ENCODE measurements at places on chromosomes 1 and 21. TPM values are rescaled to one million over a fixed set of nuclear protein-coding genes. Genes with fewer than 3 reads are reported as not detected.

DNA sequence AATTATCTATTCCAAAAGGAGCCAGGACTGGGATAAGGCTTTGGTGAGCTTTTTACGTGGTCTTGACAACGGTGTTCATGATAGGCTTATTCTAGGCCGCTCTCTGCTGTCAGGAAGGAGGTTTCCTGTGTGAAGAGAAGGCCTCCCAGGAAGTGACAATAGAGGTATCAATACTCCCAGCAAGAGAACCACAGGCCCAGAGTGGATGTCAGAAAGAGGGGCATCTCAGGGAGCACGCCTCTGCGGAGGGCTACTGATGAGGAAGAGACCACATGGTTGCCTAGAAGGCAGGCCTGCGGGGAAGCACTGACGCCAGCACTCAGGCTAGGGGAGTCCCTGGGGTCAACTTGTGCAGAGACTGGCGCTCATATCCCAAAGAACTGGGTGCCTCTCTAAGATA lies 60.4 kb downstream of the ITPKB start:
- H3K27ac ChIP-seq, result peak overlapping the region; percentile 94
- H3K4me3 ChIP-seq, result no peak overlapping the region
- no peaks in the 10 kb centered on the region for H3K27me3 ChIP-seq
- H3K4me1 ChIP-seq, result peaks cover 97% of the 10 kb centered on the region

- DNase-seq, result no peak
- no peak overlapping the region for H3K4me3 ChIP-seq
- no peaks in the 10 kb centered on the region for H3K4me1 ChIP-seq
- no peak overlapping the region for H3K27ac ChIP-seq
- no peaks in the 10 kb centered on the region for H3K27me3 ChIP-seq
These were observed 10.0 kb downstream of the RAB4A start for GRCh38 chr1:229280921-229281320.

DNA sequence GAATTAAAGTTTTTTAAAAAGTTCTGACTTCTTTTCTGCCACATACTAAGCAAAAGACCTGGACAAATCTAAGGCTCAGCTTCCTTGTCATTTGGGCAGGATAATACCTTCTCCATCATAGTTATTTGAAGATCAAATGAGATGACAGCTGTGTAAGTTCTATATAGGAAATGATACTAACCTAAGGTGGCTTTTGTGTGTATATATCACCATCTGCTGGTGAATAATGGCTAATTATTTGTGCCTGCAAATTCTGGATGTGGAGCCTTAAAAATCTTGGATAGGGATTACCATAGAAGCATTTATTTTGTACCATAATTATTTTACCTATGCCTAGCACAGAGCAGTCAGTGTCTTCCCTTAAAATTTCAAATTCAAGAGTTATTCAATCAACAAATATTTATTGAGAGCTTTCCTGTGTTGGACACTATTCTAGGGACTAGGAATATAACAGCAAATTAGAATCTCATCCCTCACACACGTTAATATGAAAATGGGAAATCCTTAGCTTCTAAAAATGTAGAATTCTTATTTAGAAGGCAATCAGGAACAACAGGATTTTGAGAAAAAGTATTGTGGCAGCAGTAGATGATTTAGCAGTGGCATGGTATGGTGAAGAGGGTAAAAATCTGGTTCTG lies 89.8 kb downstream of the TMEM200B start:
- no peaks in the 10 kb centered on the region for H3K4me1 ChIP-seq
- H3K4me3 ChIP-seq, result no peak overlapping the region
- H3K36me3 ChIP-seq, result peaks cover 59% of the 10 kb centered on the region
- H3K27me3 ChIP-seq, result no peaks in the 10 kb centered on the region
- H3K27ac ChIP-seq, result no peak overlapping the region
- DNase-seq, result no peak

DNA sequence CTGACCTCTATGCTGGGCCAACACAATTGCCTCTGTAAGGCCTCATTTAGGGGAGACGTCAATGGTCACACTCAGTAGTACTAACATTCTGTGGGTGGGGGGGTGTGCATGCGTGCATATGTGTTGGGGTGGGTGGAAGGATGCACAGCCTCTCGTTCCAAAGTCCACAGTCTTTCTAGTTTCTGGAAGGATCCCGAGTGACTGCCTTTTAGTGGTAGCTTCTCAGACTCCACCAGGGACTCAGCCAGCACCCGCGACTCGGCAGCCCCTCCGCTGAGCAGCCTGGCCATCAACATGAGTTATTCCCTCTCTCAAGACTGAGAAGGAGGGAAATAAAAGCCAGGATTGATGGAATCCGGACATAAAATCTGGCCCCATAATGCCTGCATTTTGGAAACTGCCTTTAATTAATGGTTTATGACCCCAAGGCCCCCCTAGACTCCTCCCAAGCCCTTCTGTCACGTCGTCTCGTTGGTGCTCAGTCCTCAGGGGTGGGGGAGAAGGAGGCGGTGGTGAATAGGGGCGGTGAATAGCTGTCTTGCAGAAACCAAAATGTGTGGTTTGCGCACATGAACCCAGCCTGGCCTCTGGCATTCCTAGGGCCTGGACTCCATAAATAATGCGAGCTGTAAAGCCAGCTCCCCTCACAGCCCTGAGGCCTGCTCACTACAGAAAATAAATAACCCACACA lies 65.1 kb upstream of the TMEM51 start:
- H3K36me3 ChIP-seq, result no peaks in the 10 kb centered on the region
- no peak overlapping the region for H3K27ac ChIP-seq
- peaks cover 9% of the 10 kb centered on the region for H3K4me1 ChIP-seq
- no peak overlapping the region for H3K4me3 ChIP-seq
- no peak for DNase-seq

DNA sequence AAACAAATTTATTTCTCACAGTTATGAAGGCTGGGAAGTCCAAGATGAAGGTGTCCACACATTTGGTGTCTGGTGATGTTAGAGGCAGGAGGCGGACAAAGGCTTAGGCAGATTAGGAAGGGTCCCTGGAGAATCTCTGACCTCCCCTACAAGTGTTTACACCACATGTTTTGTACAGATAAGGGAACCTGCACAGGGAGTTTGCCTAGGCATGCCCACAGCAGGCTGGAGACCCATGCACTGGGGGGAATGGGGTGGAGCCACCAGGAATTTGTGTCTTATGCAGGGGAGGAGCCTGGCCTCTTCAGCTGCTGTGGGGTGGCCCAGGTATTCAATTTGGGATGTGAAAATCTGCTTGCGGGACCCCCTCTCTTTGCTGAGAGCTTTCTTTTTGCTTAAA lies 131.3 kb downstream of the PATJ start:
- no peak for DNase-seq
- H3K27ac ChIP-seq, result no peak overlapping the region
- H3K4me3 ChIP-seq, result no peak overlapping the region
- H3K27me3 ChIP-seq, result no peaks in the 10 kb centered on the region
- H3K4me1 ChIP-seq, result no peaks in the 10 kb centered on the region

DNA sequence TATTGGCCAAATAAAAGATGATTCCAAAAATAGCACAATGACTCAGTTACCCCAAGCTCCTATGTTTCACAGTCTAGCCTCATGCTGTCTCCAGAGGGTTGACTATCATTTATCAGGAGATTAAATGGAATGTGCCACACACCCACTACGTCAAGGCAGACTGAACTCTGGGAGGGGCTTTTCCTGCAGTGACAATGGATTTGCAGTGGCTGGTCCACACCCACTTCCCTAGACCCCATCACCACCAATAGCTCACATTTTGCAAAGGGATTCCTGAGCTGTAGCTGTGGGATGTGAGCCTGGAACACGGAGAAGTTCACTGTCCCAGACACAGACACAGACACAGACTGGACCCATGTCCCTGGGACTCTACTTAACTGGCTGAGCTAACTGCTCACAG lies 77.1 kb downstream of the HLCS start:
- H3K27me3 ChIP-seq, result no peaks in the 10 kb centered on the region
- no peak for DNase-seq
- peaks cover 2% of the 10 kb centered on the region for H3K36me3 ChIP-seq
- H3K4me1 ChIP-seq, result no peaks in the 10 kb centered on the region
- no peak overlapping the region for H3K4me3 ChIP-seq

DNA sequence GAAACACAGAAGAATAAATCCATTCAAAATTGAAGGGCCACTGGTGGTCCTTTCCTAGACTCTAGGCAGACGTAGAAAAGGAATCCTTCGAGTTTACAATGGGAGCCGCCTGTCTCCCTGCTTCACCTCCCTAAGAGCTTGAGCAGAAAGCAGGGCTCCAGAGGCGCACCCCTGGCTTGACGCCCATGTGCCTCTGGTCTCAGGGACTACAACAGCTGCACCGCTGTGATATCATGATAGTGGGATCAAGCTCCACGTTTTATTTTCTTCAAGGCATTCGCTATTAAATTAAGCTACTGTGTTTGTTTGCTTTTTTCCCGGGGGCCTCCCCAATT lies 403 bp upstream of the C1orf122 start:
- H3K4me3 ChIP-seq, result peak overlapping the region; percentile 79
- no peak for DNase-seq
- H3K36me3 ChIP-seq, result peaks cover 34% of the 10 kb centered on the region
- no peaks in the 10 kb centered on the region for H3K27me3 ChIP-seq
- H3K4me1 ChIP-seq, result peaks cover 20% of the 10 kb centered on the region

- DNase-seq, result no peak
- H3K4me3 ChIP-seq, result no peak overlapping the region
- peaks cover 49% of the 10 kb centered on the region for H3K4me1 ChIP-seq
- peaks cover 7% of the 10 kb centered on the region for H3K36me3 ChIP-seq
- no peaks in the 10 kb centered on the region for H3K27me3 ChIP-seq
These were observed 21.3 kb downstream of the DUSP10 start for GRCh38 chr1:221720545-221720944.

DNA sequence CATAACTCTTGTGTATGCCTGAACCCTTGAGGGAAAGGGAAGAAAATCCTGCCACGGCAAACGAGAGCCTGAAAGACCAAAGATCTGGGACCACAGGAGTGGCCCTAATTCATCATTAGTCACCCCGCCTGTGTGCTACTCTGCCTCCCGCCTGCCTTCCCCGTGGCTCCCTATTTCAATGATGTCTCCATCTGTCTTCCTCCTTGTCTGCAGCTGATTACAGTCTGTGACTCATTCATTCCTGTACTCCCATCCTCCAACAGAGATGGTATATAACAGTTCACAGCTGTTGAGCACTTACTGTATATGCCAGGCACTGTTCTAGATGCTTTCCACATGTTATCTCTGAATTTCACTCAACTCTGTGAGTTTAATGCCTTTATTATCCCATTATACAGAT lies 96.6 kb downstream of the SEC16B start:
- no peak overlapping the region for H3K27ac ChIP-seq
- no peak overlapping the region for H3K4me3 ChIP-seq
- no peaks in the 10 kb centered on the region for H3K27me3 ChIP-seq
- no peak for DNase-seq
- no peaks in the 10 kb centered on the region for H3K36me3 ChIP-seq

- no peak overlapping the region for H3K27ac ChIP-seq
- H3K4me3 ChIP-seq, result no peak overlapping the region
- H3K27me3 ChIP-seq, result no peaks in the 10 kb centered on the region
- DNase-seq, result no peak
- no peaks in the 10 kb centered on the region for H3K36me3 ChIP-seq
These were observed 4.5 kb downstream of the PATJ start for GRCh38 chr1:61746813-61747212.

- peaks cover 26% of the 10 kb centered on the region for H3K36me3 ChIP-seq
- H3K27ac ChIP-seq, result peak overlapping the region; percentile 93
- DNase-seq, result peak; percentile 56
- no peaks in the 10 kb centered on the region for H3K27me3 ChIP-seq
- H3K4me3 ChIP-seq, result peak overlapping the region; percentile 82
These were observed 1.0 kb downstream of the ZNF687 start for GRCh38 chr1:151282883-151283725.

- H3K27ac ChIP-seq, result no peak overlapping the region
- H3K4me3 ChIP-seq, result peak overlapping the region; percentile 88
- no peaks in the 10 kb centered on the region for H3K27me3 ChIP-seq
- no peak for DNase-seq
- H3K36me3 ChIP-seq, result peaks cover 8% of the 10 kb centered on the region
These were observed 1.5 kb downstream of the CEPT1 start for GRCh38 chr1:111141245-111142220.

DNA sequence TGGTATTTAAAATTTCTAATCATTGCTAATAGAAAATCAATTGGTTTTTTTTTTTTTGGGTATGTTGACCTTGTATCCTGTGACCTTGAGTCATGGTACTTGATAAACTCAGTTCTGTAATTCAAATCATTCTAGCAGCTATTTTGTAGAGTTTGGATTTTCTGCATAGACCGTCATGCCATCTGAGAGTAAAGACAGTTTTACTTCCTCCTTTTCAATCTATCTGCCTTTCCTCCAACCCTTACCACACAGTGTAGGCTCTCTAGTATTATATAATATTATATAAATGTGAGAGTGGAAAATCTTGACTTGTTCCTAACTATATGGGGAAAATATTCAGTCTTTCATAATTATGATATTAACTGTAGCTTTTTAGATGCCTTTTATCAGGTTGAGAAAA lies 7.0 kb downstream of the TDRD5 start:
- DNase-seq, result no peak
- H3K27me3 ChIP-seq, result peaks cover 2% of the 10 kb centered on the region
- H3K4me3 ChIP-seq, result no peak overlapping the region
- H3K4me1 ChIP-seq, result no peaks in the 10 kb centered on the region
- H3K36me3 ChIP-seq, result no peaks in the 10 kb centered on the region
- no peak overlapping the region for H3K27ac ChIP-seq

DNA sequence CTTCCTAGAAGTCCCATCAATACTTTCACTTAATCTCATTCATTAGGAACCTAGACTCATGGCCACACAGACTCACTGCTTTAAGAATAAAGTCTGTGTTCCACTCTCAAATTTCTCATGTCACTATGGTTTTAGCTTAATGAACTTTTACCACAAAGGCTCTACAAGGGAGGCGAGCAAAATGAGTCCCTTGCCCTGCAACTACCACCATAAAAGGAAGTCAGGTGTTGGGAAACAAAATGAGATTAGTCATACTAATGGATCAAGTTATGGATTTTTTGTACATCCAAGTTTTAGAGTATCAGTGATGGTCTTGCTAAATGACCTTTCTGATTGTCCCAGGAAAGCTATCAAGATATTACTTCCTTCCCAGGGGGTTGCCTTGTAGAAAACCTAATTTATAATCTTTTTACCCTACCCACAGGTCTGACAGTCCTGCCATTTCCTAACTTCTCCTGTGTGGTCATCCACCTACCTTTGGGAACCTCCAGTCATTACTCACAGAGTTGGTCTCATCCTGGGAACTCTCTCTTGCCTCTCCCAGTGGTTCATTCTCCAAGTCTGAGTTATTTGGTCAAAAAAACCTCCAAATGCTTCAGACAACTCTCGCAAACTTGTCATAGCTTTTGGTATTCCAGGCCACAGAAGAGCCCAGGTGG lies 51.8 kb upstream of the SLC16A1 start:
- H3K4me3 ChIP-seq, result no peak overlapping the region
- no peaks in the 10 kb centered on the region for H3K36me3 ChIP-seq
- no peaks in the 10 kb centered on the region for H3K27me3 ChIP-seq
- no peak for DNase-seq
- no peak overlapping the region for H3K27ac ChIP-seq

GRCh38 chr1:109239047-109239408 lies 10.3 kb upstream of the CELSR2 start:
- peaks cover 5% of the 10 kb centered on the region for H3K27me3 ChIP-seq
- no peak overlapping the region for H3K27ac ChIP-seq
- DNase-seq, result no peak
- peaks cover 46% of the 10 kb centered on the region for H3K36me3 ChIP-seq
- H3K4me1 ChIP-seq, result peaks cover 9% of the 10 kb centered on the region
- no peak overlapping the region for H3K4me3 ChIP-seq

- H3K36me3 ChIP-seq, result no peaks in the 10 kb centered on the region
- DNase-seq, result no peak
- no peak overlapping the region for H3K4me3 ChIP-seq
- no peak overlapping the region for H3K27ac ChIP-seq
- peaks cover 3% of the 10 kb centered on the region for H3K27me3 ChIP-seq
- peaks cover 6% of the 10 kb centered on the region for H3K4me1 ChIP-seq
These were observed 8.8 kb downstream of the FMO1 start for GRCh38 chr1:171256940-171257606.

The GNG12 gene
- not detected for total RNA-seq

The BCAN gene
- 0.19 TPM for total RNA-seq

The OR2T35 gene
- not detected for total RNA-seq

All from natural killer cell (primary cell).